ENCODE measurements at places on chromosomes 1 and 21. TPM values are rescaled to one million over a fixed set of nuclear protein-coding genes. Genes with fewer than 3 reads are reported as not detected.

DNA sequence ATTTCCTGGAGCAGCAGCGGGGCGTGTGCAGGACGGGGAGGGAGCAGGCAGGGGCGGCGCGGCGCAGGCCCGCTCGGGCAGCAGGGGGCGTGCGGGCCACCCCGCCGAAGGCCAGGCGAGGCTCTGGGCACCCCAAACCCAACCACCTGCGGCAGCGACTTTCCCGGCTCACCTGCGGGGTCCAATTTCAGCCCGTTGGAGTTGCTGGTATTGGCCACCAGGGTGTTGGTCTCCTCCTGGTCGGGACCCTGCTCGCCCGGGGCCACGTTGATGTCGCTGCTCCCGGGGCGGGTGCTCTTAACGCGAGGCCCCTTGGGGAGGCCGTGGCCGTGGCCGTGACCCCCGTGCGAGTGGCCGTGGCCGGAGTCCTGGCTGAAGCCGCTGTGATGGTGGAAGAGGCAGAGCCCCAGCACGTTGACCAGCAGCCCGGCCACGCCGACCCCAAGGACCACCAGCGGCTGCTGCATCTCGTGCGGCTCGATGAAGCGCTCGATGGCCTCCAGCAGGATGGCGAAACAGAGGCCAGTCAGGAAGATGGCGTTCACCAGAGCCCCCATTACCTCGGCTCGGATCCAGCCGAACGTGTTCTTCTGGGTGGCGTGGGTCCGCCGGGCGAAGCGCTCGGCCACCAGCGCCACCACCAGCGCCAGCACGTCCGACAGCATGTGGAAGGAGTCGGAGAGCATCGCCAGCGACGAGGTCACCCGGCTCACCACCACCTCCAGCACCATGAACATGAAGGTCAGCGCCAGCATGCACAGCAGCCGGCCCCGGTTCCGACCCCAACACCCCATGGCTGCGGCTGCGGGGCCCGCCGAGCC is 932 bp downstream of the SLC30A1 start:
- H3K27me3 ChIP-seq: peaks cover 5% of the 10 kb centered on the region
- H3K27ac ChIP-seq: peak overlapping the region; percentile 75
- peaks cover 76% of the 10 kb centered on the region for H3K4me1 ChIP-seq
- H3K4me3 ChIP-seq: peak overlapping the region; percentile 93
- DNase-seq: peak; percentile 74

DNA sequence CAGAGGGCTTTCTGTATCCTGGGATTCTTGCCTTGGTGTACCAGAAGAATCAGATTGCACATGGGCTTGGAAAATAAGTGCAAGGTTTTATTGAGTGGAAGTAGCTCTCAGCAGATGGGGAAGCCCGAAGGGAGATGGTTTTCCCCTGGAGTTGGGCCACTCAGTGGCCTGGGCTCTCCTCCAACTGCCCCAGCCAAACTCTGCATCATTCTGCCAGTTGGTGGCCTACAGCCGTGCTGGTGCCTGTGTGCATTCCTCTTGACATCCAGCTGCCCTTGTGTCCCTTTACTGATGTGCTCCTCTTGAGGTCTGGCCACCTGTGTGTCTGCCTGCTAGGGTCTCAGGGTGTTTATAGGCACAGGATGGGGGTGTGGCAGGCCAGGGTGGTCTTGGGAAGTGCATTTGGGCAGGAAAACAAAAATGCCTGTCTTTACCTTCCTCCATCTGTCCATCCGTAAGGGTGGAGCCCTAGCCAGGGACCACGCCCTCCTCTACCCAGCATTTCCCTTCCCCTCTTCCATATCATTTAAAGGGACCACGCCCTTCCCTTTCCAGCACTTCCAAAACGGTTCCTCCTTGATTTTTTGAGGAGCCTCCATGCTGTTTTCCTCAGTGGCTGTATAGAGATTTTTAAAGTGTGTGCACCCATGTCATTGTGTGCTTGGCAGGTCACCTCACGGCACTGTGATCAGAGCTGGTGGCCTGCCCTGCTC is 18.9 kb downstream of the SNAP47 start:
- peaks cover 6% of the 10 kb centered on the region for H3K27me3 ChIP-seq
- no peak overlapping the region for H3K27ac ChIP-seq
- peaks cover 15% of the 10 kb centered on the region for H3K4me1 ChIP-seq
- peaks cover 20% of the 10 kb centered on the region for H3K36me3 ChIP-seq
- H3K4me3 ChIP-seq: no peak overlapping the region

DNA sequence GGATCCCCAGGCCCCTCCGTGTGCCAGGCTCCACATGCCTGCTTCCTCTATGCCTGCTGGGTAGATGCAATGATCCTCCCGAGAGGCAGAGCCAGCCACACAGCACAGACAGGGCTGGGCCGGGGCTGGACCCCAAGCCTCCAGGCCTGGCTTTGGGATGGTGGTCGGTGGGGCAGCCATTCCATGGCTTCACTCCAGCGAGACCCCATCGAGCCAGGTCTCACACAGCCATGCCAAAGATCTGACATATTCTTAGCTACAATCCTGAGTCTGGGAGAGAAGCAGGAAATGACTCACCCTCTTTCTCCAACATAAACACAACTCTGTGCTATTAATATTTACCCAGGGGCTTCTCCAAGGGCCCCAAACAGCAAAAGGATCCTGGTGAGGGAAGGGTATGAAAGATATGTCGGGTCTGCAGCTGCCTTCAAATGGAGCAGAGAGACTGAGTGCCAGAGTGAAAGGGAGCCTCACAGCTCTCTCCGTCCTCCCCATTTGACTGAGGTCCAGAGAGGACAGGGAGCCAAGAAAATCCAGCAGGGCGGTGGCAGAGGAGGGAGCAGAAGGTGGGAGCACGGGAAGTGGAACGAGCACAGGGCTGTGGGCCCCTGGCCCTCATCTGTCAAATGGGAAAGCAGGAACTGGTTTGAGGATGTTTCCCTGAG is 639.5 kb downstream of the MATN1 start:
- H3K36me3 ChIP-seq: no peaks in the 10 kb centered on the region
- DNase-seq: no peak
- peaks cover 6% of the 10 kb centered on the region for H3K27me3 ChIP-seq

- peaks cover 14% of the 10 kb centered on the region for H3K4me1 ChIP-seq
- H3K27me3 ChIP-seq: no peaks in the 10 kb centered on the region
- H3K4me3 ChIP-seq: no peak overlapping the region
These were observed 94.0 kb downstream of the LACTBL1 start for GRCh38 chr1:22878626-22879025.

DNA sequence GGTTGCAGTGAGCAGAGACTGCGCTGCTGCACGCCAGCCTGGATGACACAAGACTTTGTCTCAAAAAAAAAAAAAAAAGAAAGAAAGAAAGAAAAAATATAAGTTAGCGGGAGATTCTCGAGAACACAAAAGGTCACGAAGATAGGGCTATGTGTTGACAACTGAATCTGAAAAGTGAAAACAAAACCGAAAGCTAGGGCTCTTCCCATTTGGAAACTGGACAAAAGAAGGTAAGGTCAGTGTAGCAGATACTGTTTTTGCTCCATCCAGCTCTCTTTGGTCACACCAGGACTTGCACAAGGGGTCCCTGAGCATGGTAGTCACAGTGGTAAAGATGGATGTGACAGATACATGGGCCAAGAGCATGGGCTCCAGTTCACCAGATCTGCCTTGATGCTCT is 60.4 kb upstream of the MAP10 start:
- no peak overlapping the region for H3K4me3 ChIP-seq
- H3K27ac ChIP-seq: no peak overlapping the region
- peaks cover 1% of the 10 kb centered on the region for H3K27me3 ChIP-seq
- DNase-seq: no peak

- no peaks in the 10 kb centered on the region for H3K4me1 ChIP-seq
- H3K27ac ChIP-seq: no peak overlapping the region
- no peak overlapping the region for H3K4me3 ChIP-seq
These were observed 316.9 kb upstream of the ADGRL4 start for GRCh38 chr1:79323239-79324025.

DNA sequence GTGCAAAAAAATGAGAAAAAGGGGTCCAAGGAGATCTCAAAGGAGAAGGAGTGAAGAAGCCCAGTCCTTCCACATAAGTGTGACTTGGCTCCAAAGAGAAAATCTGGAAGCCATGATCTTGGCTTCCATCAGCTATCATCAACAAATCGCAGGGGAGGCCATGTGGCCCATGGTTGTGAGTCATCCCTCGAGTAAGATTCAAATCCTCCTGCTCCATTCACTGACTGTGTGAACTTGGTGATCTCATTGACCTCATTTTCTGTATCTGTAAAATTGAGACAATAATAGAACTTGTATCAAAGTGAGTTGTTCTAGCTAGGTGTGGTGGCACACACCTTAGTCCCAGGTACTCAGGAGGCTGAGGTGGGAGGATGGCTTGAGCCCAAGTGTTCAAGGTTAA is 79.1 kb upstream of the OLIG2 start:
- H3K4me1 ChIP-seq: no peaks in the 10 kb centered on the region
- DNase-seq: no peak
- H3K36me3 ChIP-seq: no peaks in the 10 kb centered on the region

DNA sequence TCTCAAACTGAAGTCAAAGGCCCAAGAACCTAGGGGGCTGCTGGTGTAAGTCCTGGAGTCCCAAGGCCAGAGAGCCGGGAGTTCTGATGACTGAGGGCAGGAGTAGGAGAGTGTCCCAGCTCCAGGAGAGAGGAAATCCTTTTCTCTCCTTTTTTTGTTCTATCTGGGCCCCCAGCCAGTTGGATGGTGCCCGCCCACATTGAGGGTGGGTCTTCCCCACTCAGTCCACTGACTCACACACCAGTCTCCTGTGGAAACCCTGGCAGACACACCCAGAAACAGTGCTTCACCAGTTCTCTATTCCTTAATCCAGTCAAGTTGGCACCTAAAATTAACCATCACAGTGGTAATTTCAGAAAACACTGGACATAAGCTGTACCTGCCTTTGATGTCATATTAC is 12.7 kb upstream of the WDR26 start:
- no peaks in the 10 kb centered on the region for H3K27me3 ChIP-seq
- peaks cover 3% of the 10 kb centered on the region for H3K4me1 ChIP-seq
- H3K27ac ChIP-seq: no peak overlapping the region
- no peak for DNase-seq
- no peak overlapping the region for H3K4me3 ChIP-seq
- peaks cover 1% of the 10 kb centered on the region for H3K36me3 ChIP-seq

DNA sequence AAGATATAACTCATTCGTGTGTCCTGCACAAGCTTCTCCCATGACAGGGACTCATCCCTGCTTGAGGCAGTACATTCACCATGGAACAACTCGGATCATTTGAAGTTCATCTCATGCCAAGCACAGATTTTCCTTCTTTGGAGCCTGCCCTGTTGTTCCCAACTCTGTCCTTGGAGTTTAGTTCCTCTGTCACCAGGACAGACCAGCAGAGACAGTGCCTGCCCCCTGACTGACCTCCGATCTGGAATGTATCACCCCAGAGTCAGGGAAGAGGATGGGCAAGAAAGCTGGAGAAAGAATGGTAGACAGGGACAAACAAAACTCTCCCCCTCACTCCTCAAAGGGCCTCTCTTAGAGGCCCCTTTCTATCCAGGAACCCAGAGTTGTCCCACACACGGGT is 5.0 kb downstream of the SHISAL2A start:
- peaks cover 25% of the 10 kb centered on the region for H3K27me3 ChIP-seq
- no peak for DNase-seq
- H3K36me3 ChIP-seq: peaks cover 22% of the 10 kb centered on the region
- H3K4me3 ChIP-seq: peak overlapping the region; percentile 97

DNA sequence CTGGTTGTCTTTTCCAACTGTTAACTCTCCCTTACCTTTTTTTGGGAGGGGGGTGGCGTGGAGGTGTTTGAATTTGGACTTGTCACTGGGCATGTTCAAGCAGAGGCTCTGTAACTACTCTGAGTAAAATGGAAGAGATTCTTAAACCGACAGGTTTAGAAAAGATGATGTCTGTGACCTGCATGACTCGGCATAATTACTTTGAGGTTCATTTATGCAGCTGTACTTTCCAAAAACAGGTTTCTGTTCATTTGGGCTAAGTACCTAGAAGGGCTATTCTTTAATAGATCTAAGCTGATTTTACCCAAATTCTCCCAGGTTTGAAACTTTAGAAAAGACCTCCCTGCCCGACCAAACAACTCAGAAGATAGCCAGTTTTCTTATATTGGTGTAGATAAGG is 80.3 kb downstream of the SLC35A3 start:
- H3K27me3 ChIP-seq: no peaks in the 10 kb centered on the region
- H3K4me3 ChIP-seq: peak overlapping the region; percentile 7
- no peak overlapping the region for H3K27ac ChIP-seq
- peaks cover 55% of the 10 kb centered on the region for H3K4me1 ChIP-seq
- H3K36me3 ChIP-seq: no peaks in the 10 kb centered on the region
- no peak for DNase-seq

- H3K27ac ChIP-seq: no peak overlapping the region
- peaks cover 1% of the 10 kb centered on the region for H3K27me3 ChIP-seq
- no peaks in the 10 kb centered on the region for H3K36me3 ChIP-seq
These were observed 10.5 kb downstream of the WNT9A start for GRCh38 chr1:227937031-227937837.

DNA sequence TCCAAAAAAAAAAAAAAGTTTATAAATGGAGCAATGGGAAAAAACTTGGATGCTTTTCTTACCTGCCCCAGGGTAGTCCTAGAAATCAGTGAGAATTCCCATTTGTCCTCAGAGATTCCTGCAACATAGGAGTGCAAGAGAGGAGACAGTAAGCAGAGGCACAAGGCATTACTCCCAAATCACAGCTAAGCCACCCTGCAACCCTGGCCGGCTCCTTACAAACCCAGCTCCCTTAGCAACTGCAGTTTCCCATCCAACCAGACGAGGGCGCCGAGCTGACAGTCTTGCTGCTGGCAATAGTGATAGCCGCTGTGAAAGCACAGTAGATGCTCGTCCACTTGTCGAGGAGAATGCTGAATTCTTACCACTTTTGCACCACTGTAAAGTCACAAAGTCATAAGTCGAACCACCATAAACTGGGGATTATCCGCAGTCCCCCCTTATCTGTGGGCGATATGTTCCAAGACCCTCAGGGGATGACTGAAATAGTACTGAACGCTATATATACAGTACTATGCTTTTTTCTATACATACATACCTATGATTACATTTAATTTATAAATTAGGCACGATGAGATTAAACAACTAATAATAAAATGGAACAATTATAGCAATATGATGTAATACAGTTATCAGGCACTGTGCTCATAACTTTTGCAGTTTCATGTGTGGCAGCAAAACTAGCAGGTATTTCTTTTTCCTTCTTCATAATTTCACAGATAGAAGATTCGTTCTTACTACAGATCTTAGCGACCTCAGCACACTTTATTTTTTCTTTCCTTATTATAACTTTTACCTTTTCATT is 6.0 kb upstream of the PITHD1 start:
- H3K27ac ChIP-seq: no peak overlapping the region
- DNase-seq: peak; percentile 77
- H3K4me1 ChIP-seq: peaks cover 19% of the 10 kb centered on the region
- no peak overlapping the region for H3K4me3 ChIP-seq
- H3K36me3 ChIP-seq: no peaks in the 10 kb centered on the region

Gene ALG14
- 5.4 TPM for polyA plus RNA-seq

Gene TMEM269
- not detected for polyA plus RNA-seq

Gene PLA2G5
- not detected for polyA plus RNA-seq
